Cardiac muscle cell (in vitro differentiated cells and primary cell): ENCODE measurements at places on chromosomes 2 and 18.
A peak's percentile ranks its signal among the peaks of the same experiment; 100 is the strongest.

DNA sequence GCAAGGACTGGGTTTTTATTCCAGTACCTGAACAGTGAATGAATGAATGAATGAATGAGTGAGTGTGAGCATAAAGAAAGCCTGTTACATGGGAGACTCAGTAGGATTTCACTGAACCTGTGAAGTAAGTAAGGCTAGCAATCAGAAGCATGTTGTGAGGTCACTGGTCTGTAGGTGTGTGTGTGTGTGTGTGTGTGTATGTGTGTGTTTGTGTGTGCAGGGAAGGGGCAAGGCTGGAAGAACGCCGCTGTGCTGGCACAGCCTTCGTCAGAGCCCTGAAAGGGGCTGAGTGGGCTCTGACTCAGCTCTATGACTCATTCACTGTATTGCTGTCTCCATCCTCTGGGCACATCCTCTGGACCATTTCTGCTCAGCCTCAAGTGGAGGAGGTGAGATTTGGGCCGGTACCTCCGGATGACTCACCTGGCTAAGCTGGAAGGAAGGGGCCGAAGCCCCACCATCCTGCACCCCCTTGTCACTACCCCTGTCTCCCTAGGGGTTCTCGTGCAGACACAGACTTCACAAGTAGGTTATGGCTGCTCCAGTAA is 51.4 kb upstream of the MRPL33 start:
- H3K27me3 ChIP-seq, result no peaks in the 10 kb centered on the region
- DNase-seq, result peak; percentile 87
- no peak overlapping the region for H3K27ac ChIP-seq
- peaks cover 16% of the 10 kb centered on the region for H3K4me1 ChIP-seq
- no peak overlapping the region for H3K4me3 ChIP-seq
- H3K36me3 ChIP-seq, result no peaks in the 10 kb centered on the region

DNA sequence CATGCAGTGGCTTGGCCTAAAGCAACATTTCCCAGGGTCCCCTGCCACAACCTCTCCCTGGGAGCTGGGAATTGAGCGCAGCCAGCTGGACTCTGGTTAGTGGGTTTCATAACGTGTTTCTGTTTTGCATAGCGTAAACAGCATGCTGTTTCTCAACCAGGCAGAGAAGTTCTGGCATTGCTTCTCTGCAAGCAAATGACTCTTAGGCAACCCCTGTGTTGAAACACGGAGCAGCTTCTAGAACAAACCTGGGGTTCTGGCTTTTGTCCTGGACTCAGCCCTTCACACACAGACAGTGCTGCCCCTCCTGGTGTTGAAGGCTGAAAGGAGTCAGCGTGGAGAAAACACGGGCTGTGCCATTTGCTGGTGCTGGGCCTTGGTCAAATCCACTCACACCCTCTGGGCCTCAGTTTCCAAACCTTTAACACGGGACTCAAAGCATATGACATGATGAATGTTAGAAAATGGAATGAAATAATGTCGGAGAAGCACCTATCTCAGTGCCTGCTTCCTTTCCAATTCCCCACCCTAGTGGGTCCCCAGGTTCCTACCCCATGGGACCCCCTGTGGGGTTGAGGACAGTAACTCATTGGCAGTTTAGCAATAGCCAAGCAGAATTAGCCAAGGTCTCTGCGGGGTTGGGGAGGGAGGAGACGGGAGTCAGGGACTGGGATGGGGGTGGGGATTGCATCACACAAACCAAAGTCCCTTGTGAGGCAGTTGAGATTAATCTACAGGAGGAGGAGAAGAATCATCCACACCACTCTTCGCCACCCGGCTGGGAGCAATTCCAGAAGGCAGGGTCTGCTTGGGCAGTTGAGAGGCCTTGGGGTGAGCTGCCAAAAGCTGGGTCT is 30.2 kb upstream of the IL1R2 start:
- no peak overlapping the region for H3K27ac ChIP-seq
- no peaks in the 10 kb centered on the region for H3K27me3 ChIP-seq
- H3K36me3 ChIP-seq, result no peaks in the 10 kb centered on the region
- H3K4me3 ChIP-seq, result no peak overlapping the region
- no peaks in the 10 kb centered on the region for H3K4me1 ChIP-seq
- peak; percentile 20 for DNase-seq

DNA sequence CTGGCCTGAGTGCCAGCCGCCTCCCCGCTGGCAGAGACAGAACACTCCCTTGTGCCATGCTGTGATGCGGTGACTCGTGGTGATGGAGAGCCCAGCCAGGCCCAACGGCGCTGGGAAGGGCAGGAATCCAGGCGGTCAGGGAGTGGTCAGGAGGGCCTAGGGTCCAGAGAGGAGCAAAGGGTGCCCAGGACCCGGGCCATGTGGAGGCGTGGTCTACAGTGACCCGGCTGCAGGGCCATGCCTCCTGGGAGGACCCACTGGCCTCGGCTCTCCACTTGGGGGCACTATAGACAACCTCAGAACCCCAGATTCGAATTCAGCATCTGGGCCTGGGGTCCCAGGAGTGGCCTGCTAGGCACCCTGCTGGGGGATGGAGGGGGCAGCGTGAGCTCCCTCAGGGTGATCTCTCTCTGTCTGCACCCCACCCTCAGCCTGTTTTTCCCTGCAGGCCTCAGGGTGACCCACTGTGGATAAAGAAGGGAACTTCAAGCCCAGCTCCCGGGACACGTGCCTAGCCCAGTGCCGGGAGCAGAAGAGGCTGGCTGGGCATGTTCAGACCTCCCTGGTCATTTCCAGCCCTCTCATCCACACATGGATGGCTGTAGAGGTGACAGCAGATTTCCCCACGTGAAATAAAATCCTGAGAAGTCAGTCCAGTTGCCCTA is 13.0 kb downstream of the AMER3 start:
- no peak overlapping the region for H3K27ac ChIP-seq
- no peak overlapping the region for H3K4me3 ChIP-seq
- no peaks in the 10 kb centered on the region for H3K27me3 ChIP-seq
- no peak for DNase-seq

DNA sequence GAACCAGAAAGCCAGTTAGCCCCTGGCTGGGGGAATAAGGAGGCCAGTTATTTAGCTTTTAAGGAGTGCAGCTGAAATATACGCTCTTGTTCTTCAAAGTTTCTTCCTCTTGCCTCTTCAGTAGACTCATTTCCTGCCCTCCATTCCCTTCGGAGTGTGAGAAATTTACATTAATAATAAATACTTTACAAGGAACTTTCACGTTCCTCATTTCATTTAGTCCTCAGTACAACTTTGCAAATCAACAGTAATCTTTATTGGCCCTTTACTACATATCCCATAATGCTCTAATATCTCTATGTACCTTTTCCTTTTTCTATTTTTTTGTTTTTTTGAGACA is 15.6 kb downstream of the PLCD4 start:
- H3K4me1 ChIP-seq, result no peaks in the 10 kb centered on the region
- H3K36me3 ChIP-seq, result no peaks in the 10 kb centered on the region
- H3K4me3 ChIP-seq, result no peak overlapping the region
